Amygdala (tissue), 56 donors: ENCODE measurements at places on chromosomes 2 and 18.

DNA sequence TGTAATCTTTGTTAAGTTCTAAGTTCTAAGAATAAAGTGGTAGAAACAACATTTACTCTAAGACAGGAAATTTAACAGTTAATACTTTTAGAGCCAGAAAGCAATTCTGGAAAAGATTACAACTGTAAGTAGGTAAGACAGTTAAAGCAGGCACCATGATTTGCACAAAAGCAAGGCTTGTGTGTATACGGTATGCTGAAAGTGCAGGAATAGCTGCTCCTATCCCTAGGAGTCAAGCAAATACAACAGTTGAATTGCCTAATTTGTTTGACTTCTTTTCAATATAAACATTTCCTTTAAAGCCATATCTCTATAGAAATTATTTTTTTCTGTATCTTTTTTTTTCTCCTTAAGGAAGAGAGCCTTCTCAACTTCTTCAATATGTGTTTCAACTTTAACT, 116.4 kb downstream of the KCNJ3 start:
- DNase-seq = no peak

- no peak for DNase-seq
These were observed 23.4 kb downstream of the SNTG2 start for GRCh38 chr2:974054-974453.

DNA sequence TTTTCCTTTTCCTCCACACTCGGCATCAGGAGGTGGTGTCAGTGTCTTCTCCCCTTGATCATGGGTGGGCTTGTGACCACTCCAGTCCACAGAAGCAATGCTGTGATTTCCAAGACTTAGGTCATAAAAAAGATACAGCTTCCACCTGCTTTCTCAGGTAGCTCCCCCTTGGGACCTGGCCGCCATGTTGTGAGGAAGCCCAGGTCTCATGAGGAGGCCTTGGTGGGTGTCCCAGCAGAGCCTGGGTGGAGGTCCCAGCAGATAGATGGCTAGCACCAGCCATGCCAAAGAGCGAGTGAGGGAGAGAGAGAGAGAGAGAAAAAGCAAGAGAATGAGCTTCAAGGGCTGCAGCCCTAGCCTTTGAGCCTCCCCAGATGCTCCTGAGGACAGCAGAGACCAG, 16.0 kb downstream of the SLC66A2 start:
- DNase-seq = no peak

- no peak for DNase-seq
These were observed 60.5 kb upstream of the CYRIA start for GRCh38 chr2:16726147-16726546.

GRCh38 chr2:8606649-8607550, 75.0 kb upstream of the ID2 start:
- DNase-seq = no peak

DNA sequence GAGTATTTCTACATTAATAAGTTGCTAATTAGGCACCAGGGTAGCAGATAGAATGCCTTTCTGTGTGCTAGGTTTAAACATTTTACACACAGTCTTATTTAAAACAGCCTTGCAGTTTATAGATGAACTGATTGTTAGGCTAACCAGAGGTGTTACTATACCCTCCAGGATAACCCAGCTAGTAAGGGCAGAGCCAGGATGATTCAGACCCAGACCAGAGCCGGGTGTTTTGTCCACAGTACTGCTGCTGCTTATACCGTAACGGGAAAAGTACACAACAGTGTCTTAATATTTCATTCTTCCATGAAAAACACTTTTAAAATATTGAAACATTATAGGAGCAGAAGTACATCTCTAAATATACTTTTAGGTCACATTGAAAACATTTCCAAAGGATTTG, 82.7 kb downstream of the MALT1 start:
- no peak for DNase-seq

GRCh38 chr2:135378591-135378990, 152.4 kb downstream of the ZRANB3 start:
- DNase-seq = no peak

DNA sequence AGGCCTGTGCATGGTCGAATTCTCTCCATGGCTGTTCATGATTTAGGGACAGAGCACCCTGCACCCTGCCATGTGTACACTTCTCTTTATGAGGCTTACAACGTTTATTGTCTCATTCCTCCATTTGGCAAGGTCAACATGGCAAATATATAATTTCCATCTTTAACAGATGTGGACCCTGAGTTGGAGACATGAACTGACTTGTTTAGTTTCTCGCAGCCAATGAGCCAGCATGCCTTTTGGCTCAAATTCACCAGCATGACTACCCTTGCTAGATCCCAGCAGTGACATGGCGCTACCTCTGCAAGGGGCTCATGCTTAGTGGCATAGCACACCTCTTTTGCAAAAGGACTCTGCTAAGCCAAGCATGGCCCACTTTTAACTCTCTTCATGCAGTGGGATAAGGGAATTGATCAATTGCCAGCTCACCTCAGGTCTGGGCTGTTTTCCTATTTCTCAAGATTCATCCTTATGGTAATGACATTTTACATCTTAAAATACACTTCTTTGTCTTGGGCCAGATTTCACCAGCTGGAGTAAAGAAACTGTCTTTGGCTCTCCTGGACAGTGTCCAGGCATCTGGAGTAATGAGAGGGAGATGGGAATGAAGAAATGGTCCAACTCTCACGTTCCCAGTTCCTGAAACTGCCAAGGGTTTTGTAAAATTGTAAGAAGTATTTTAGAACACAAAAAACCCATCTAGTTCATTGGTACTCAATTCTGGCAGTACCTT, 159.5 kb downstream of the SETBP1 start:
- no peak for DNase-seq

DNA sequence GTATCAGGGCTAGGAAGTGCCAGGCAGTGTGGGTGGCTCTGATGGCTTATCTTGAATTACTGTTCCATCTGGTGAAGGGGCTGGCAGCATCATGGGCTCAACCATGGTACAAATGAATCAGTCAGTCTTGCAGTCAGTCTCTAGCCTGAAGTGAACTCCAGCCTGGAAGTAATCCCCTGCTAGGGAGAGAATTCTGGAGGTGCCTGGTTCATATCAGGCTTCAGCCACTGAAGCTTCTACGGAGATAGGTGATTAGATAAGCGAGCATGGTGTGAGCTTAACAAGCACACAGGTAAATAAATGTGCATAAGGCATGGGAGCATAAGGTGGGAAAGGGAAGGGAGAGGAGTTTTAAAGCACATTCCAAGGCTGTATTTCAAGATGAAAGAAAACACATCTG, 541.7 kb downstream of the MBD2 start:
- DNase-seq = no peak

GRCh38 chr2:206988884-206989283, 49.6 kb downstream of the CPO start:
- DNase-seq = no peak

DNA sequence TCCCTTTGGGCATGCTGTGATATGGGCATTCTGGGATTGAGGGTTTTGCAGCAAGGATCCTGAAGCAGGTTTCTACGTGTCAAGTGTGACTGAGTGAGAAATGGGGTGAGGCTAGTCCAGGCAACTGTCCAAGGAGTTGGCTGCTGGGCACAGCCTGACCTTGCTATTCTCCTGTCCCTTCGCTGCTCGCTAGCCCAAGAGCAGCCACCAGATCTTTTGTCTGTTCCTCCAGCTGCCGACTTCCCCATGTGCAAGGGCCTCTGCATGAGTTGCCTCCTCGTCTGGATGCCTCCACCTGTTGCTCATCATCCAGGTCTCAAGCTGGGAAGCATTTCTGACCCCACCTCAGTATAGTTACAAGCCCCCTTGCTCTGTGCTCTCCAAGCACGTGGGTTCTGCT, 71.1 kb downstream of the DYSF start:
- no peak for DNase-seq

- no peak for DNase-seq
These were observed 5.3 kb downstream of the MAP4K3 start for GRCh38 chr2:39431592-39432316.

GRCh38 chr2:191571163-191571769, 106.7 kb upstream of the NABP1 start:
- DNase-seq = no peak

- DNase-seq = no peak
These were observed 25.3 kb upstream of the STAM2 start for GRCh38 chr2:152200565-152201465.

- no peak for DNase-seq
These were observed 19.0 kb downstream of the RPL37A start for GRCh38 chr2:216517447-216518225.

DNA sequence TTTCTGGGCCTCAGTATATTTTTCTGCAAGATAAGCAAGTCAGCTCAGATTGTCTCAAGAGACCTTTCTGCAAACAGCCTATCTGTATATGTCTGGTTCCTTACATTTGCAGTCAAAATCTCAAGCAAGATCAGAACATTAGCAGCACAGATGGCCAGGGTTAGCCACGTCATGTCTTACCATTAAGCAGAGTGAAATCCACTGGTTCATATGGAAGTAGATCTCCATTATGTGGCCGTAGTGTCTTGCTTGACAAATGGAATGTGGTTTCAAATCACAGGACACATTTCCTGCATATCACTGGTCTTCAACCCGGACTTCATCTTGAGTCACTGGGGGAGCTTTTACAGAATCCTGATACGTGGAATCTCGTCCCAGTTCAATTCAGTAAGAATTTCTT, 500.2 kb downstream of the FBXO15 start:
- DNase-seq = no peak

- DNase-seq = no peak
These were observed 219.6 kb downstream of the CELF4 start for GRCh38 chr18:37346048-37346447.

GRCh38 chr18:50642439-50642838, 82.6 kb downstream of the MAPK4 start:
- DNase-seq = no peak

DNA sequence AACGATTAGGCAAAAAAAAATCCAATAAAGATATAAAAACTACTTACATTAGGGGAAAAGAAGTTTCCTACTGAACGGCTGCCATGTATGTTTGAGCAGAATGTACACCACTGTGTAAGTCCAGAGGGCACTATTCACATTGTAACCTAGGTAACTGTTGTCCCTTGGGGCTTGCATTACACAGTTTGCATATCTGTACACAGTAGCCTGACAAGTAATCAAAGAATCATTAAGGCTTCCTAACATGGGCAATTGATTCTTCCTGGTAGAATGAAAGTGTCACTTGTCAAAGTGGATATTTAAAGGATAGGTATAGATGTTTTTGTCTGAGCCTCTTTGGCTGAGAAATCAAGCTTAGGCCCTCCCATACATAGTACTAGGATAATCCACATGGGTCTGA, 39.1 kb downstream of the PLEK start:
- DNase-seq = no peak

- DNase-seq = no peak
These were observed 6.4 kb upstream of the NCKAP5 start for GRCh38 chr2:133574620-133575019.

DNA sequence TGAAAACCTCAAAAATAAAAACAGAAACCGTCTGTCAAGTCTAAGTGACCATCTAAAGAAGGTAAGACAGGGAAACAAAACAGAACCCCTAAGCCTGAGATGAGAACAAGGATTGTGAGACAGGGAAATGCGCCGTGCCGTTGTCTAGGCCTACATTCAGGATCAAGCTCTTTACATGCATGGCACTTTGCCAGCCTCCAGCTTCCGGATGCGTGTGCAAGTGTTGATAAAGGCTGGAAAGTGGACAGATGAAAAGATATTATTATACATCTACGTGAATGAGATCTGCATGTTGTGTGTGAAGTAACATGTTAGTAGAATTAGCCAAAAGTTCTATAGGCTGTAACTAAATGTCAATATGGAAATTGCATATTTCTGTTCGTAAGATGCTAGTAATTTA, 28.6 kb upstream of the TMEM87B start:
- no peak for DNase-seq

DNA sequence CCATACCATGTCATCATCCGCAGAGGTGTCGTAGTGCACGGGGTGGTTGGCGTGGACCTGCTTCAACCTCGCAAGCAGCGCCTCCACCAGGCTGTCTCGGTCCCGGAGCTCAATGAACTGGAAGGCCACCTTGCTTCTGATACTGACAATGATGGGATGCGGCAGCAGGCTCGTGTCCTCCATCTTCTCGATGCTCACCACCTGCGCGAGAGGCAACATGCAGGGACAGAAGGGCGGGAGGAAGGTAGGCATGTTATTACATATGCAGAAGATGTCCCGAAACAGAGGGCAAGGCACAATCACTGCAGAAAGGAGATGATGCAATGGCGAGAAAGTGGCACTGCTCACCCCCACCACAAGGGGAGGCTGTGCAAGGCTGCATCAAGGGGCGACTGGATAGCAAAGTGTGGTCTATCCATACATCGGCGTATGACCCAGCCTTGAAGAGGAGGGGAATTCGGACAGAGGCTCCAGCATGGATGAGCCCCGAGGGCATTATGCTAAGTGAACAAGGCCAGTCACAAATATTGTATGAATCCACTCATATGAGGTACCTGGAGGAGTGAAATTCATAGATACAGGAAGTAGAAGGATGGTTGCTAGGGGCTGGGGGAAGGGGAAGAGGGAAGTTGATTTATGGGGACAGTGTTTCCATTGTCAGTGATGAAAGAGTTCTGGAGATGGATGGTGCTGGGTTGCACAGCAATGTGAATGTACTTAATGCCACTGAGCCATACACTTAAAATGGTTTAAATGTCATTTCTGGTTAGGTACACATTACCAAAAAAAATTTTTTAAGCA, 36.6 kb downstream of the RPL31 start:
- DNase-seq = no peak

DNA sequence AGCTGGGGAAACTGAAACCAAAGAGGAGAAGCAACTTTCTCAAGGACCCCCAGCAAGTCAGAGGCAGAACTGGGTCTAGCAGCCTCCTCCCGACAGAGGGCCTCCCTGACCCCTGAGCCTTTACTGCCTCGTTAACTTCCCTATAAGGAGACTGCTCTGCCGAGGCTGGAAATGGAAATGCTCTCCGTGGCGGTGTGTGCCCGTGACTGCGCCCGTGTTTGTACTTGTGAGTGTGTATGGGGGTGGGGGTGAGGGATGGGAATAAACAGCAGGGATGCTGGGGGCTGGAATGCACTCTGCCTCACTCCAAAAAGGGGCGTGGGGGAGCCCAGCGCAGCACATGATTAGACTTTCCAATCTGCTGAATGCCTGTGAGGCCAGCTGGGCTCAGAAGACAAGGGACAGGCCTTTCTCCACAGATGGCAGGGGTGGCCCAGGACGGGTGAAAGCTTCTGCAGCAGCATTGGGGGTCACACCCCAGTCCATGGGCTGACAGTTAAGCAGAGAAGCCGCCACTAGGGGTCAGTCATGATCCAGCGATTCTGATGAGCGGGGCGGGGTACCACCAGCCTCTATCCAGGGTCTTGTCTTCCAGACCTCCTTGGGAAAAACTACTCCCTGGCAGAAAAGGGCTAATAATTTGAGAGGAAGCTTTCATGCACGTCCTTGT, 26.8 kb downstream of the MPHOSPH10 start:
- peak; percentile 41 for DNase-seq

- DNase-seq = no peak
These were observed 617.4 kb upstream of the NRXN1 start for GRCh38 chr2:51649366-51649765.

- no peak for DNase-seq
These were observed 67.7 kb downstream of the PDCL3 start for GRCh38 chr2:100630473-100630977.

GRCh38 chr2:29304399-29305060, 189.3 kb downstream of the CLIP4 start:
- DNase-seq = no peak
